Adrenal gland (tissue), 19 donors: ENCODE measurements at places on chromosomes 6 and 20. TPM values are rescaled to one million over a fixed set of nuclear protein-coding genes. Genes with fewer than 3 reads are reported as not detected.
A peak's percentile ranks its signal among the peaks of the same experiment; 100 is the strongest.

Gene TNNC2
- 1.4 TPM for total RNA-seq

Gene STMND1
- not detected for total RNA-seq

Gene KCNK16
- total RNA-seq = not detected

Gene TBXT
- not detected for total RNA-seq

Gene TMEM74B
- 0.97 TPM for total RNA-seq

Gene KHDC1L
- total RNA-seq = not detected

Gene GPR6
- total RNA-seq = not detected

Gene ENPP4
- total RNA-seq = 13.8 TPM

Gene TRIM40
- total RNA-seq = not detected

Gene MACROD2
- 6.1 TPM for total RNA-seq

Gene ANKEF1
- 1.6 TPM for total RNA-seq

Gene TRIM15
- not detected for total RNA-seq

Gene RSPO3
- 3.2 TPM for total RNA-seq

Gene EYA4
- 0.50 TPM for total RNA-seq

Gene DZANK1
- total RNA-seq = 3.3 TPM

Gene ELOVL5
- total RNA-seq = 231 TPM

Gene HCK
- 35.2 TPM for total RNA-seq

- no peak for DNase-seq
Measured at GRCh38 chr6:72246926-72247325, 360.6 kb downstream of the RIMS1 start.

GRCh38 chr20:62476056-62476838 is 452 bp upstream of the GATA5 start:
- DNase-seq = peak; percentile 77

- DNase-seq = no peak
Measured at GRCh38 chr6:170131351-170131750, 159.5 kb downstream of the DLL1 start.

- DNase-seq = no peak
Measured at GRCh38 chr6:73823046-73823735, 127.2 kb downstream of the CD109 start.

GRCh38 chr20:41005361-41005729 is 23.3 kb upstream of the TOP1 start:
- peak; percentile 86 for DNase-seq

- no peak for DNase-seq
Measured at GRCh38 chr6:129849456-129849855, 11.7 kb downstream of the TMEM244 start.

DNA sequence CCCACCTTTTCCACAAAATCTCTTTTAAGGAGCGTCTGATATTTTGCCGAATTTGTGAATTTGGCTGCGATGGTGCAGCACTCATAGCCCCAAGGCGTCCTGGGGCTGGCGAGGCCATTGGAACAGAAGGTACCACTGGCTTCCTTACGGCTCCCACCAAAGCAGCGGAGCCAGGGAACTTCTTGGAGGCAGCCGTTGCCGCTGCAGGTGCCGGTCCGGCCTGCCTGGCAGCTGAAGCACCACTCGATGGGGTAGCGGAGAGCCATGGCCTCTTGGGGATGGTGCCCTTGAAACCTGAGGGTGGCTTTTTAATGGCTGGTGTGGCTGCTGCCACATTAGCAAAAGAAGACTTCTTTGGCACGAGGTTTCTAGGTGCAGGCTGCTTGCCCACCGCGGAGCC is 29.8 kb downstream of the DIDO1 start:
- DNase-seq = no peak

GRCh38 chr6:144302701-144303372 is 17.7 kb downstream of the UTRN start:
- DNase-seq = no peak

GRCh38 chr20:4043796-4044195 is 28.4 kb upstream of the RNF24 start:
- no peak for DNase-seq

GRCh38 chr20:47338131-47338628 is 18.3 kb downstream of the ZMYND8 start:
- DNase-seq = no peak

GRCh38 chr20:10577648-10578047 is 96.2 kb downstream of the JAG1 start:
- DNase-seq = no peak

GRCh38 chr6:44576132-44576631 is 188.7 kb downstream of the CDC5L start:
- no peak for DNase-seq

GRCh38 chr6:10580570-10580969 is 59.4 kb downstream of the GCNT2 start:
- DNase-seq = no peak

DNA sequence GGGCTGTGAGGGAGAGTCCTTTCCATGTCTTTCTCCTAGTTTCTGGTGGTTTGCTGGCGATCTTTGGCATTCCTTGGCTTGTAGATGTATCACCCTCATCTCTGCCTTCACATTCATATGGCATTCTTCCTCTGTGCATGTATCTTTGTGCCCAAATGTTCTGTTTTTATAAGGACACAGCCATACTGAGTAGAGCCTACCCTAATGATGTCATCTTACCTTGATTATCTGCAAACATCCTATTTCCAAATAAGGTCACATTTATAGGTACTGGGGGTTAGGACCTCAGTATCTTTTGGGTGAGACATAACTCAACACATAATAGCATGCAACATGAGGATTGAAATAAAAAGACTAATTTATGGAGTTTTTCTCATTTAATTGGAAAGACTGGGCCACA is 5.5 kb downstream of the SH3BGRL2 start:
- no peak for DNase-seq

- DNase-seq = no peak
Measured at GRCh38 chr6:68695838-68696237, 60.8 kb downstream of the ADGRB3 start.

DNA sequence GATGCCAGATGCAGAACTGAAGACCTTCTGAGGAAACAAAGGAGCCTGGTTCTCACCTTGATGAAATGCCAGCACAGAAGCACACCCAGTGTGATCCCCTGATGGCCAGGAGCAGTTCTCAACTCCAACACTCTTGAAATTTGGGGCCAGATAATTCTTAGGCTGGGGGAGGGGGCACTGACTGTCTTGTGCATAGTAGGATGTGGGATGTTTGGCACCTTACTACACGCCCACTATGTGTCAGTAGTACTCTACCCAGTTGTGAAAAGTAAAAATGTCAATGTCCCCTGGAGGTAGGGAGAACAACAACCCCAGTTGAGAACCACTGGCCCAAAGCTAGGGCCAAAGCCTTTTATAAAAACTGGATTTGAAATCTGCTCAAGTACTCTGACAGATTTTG is 398.3 kb upstream of the ARID1B start:
- DNase-seq = no peak

DNA sequence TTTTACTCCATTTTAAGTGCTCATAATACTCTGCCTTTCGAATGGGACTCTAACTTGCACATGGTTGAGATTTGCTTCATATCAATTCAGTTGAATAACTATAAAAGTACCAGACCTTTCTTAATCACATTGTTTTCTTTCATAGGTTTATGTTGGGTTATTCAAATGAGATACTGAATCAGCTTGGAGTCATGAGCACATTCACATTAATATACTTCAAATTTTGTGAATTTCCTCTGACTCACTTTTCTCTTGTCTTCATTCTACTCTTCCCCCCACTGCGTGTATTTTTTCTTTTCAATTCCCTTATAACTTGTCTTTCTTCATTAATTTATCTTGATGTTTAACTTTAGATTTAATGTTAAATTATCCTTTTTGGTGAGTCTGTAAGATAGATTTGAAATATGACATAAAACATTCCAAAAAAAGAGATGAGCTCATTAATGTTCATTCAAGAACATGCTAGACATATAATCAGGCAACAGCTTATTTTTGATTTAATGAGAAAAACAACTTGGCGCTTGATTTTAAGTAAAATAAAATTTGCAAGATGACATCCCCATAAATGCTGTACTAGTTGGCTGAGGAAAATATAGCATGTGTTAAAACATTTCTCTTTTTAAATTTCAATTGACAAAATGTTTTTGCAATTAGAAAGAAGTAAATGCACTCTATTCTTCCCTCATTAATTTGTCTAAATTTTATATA is 736.0 kb downstream of the CD109 start:
- no peak for DNase-seq

DNA sequence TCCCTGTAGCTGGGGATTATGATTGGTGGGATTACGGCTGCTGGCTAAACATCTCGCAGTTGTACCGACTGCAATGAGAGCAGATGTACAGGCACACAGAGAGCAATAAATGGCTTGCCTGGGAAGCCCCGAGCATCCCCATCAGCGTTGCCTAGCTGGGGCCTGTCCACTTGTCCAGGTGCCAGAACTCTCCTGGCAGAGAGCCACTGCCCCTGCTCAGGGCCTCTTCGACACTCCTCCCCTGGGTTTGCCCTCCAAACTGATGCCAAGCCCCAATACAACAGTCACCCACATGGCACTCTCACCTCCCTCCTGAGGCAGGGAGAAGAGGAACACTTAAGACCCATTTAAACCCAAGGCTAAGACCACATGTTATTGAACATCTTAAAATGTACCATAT is 715.1 kb downstream of the PTPRT start:
- no peak for DNase-seq

- no peak for DNase-seq
Measured at GRCh38 chr20:19758133-19758500, at the start of gene RIN2. RIN2 (plus strand) TSS chr20:19758258; CDS start chr20:19889602, 131,344 bp downstream.

DNA sequence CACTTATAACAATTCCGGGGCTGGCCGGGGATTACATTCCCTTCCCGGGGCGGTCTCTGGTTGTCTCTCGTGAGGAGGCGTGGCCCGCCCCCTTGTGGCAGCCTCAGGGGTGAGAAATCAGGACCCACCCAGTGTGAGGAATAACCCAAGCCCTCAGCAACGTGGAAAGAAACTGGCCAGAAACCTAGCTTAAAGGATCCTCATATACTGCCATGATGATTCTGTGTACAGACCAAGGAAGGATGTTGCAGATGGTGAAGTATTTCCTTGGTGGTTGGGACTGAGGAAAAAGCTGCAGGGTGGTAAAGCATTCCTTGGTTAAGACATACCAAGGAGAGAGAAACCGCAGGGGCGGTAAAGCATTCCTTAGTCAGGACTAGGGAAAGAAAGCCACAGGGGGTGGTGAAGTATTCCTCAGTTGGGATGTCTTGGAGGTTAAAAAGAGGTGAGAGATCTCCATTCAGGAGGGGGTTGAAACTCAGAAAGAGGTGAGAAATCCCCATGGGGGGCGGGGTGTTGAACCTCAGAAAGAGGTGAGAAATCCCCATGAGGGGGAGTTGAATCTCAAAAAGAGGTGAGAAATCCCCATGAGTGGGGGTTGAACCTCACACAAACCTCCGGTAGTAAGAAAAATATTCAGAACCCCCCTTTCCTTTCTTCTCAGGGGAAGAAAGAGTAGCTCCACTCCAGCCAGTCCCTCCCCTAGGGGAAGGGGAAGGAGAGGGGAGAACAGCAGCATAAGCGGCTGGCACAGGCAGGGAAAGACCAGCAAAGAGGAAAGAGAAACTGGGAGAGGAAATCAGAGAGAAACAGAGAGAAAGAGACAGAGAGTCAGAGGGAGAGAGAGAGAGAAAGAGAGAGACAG is 238.1 kb downstream of the RNGTT start:
- DNase-seq = no peak

DNA sequence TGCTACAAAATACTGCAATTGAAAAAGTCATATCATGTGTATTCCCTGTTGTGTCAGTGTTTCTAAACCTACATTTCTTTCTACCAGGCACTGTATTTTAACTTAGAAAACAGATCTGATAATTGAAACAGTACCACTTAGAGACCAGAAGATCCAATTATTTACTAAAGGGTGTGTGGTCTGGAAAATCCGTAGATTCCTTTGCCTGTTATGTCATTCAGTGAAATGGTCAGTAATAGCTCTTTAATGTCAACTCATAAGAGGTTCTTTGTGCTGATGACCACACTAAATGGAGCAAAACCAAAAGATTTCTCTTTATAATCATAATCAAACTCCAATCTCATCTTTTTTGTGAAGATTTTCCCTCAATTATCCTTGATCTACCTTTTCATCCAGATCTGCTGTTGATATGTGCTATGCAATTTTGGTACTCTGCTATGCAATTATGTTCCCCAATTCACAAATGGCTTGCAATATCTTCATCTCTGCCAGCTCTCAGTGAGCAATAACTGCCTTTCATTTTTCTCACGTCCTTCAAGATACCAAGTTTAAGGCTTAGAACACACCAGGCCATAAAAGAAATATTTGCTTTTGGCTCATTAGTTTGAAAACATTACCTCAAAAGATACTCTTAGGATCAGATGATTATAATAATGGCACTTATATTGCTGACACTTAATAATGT is 165.5 kb downstream of the MOXD1 start:
- no peak for DNase-seq

DNA sequence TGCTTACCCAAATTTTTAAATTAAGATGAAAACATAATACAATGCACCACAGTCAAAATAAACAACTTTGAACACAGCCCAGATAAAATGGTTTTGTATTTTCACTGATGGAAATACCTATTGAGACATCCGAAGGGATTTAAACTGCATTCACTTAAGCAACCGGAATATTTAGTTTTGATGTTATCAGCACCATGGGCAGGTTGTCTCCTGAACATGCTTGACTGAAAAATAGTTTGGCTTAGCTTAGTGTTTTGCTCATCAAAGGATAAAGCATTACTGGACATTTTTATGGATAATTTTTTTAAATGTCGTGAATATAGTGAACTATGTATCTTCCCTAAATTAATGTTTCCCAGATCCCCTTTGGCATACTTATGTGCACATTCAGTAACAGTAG is 177.5 kb downstream of the GJA1 start:
- no peak for DNase-seq

DNA sequence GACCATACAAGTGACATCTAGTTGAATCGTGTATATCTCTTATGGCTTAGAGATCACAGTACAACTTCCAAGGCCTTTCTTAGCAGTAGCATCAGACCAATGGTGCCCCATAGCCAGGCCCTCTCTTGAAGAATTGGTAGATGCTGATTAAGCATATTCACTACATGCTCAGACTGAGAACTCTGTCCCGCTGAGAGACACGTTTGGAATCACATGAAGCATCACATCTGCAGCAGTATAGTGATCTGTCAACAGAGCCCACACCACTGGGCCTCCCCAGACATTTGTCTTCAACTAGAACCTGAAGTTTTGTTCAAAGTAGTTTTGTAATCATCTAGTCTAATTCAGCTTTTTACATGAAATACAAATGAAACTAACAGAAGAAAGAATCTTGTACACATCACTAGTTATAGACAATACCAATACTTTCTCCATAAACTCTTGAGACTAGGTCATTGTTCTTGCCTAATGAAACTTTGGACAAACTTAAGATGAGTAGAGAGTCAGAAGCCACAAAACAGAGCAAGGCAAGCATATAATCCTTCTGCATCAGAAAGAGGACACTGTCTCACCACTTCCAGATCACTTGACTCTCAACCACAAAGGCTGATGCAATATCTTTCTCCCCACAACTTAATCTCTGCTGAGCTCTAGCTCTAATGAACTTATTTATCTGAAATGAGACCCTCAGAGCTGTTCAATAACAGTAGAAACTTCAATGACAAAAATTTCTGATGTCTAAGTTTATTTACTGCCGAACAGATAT is 182.7 kb downstream of the TBX18 start:
- no peak for DNase-seq
